ENCODE measurements at places on chromosomes 5 and 9. TPM values are rescaled to one million over a fixed set of nuclear protein-coding genes. Genes with fewer than 3 reads are reported as not detected.

GRCh38 chr5:174413567-174414314, 310.6 kb upstream of the MSX2 start:
- peak; percentile 45 for DNase-seq

DNA sequence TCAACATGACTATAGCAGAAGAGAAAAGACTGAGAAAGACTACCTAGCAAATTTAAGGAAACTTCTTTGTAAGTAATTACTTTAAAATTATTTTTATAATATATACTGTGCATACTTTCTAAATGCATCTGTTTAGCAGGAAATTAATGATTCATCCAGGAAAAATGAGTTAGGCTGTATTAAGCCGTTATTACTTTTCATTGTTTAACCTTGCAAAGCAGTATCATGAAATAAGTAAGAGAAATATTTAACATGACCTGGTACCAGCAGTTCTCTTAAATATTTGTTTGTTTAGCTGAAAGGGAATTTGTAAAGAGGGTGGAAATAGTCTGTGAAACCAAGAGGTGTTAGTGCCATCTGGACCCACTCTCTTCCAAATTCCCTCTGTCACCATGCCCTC, 175.0 kb downstream of the GNAQ start:
- DNase-seq = no peak

DNA sequence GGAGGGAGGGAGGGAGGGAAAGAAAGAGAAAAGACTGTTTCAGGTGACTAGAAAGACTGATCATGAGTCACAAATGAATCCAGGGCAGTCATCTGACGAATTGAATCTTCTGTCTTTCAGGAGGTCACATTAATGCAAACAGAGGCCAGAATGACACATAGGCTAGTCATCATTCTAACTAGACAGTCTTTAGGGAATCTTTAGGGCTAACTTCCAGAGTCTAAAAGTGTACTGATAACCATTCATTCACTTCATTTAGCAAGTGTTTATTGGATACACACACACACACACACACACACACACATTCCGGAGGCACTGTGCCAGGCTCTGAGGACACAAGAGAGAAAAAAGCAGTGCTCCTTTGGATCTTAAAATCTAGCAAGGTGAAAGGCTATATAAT, 156.7 kb downstream of the EBF1 start:
- DNase-seq = peak; percentile 84

DNA sequence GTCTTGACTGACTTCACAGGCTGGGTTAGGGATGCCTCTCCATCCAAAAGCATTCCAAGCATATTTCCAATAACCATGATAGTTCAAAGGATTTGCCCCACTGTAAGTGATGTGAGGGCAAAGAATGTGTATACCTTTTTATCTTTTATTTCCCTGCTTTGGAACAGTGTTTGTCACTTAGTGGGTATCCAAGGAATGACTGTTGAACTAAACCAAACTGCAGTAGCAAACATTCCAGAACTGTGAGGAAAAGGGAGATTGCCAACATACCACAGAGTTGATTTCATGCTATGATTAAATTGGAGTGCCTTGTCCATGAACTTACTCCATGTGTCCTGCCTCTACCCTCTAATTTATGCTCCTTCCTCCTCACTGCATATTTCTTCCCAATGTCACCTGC, 400.0 kb downstream of the KIAA0825 start:
- no peak for DNase-seq

DNA sequence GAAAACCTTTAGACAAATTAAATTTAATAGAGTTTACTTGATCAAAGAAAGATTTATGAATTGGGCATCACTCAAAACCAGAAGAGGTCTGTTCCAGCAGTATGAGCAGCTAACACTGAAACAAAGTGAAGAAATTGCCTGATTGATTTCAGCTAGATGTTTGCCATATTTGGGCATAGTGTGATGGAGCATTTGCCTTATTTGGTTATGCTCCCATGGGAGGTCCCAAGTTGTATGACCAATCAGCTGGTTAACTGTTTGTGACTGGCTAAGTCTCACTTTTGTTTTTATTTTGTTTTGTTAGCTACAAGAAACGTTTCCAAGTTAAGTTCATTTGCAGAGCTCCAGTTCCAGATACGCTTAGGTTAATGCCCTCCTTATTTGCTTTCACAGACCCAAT, 53.3 kb upstream of the LMNB1 start:
- no peak for DNase-seq

DNA sequence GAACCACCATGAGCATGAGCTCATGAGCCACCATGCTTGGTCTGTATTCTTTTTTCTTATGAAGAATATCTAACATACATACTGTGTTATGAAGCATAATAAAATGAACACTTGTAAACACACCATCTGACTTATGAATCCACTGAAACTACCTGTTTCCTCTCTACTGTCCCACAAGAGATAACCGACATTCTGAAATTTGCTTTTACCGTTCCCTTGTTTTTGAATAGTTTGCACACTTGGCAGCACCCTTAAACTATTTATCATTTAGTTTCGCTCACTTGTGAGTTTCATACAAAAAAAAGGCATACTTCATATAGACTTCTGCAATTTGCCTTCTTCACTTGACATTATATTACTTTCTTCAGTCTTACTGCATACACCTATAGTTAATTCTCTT, 8.9 kb downstream of the LARS1 start:
- no peak for DNase-seq

DNA sequence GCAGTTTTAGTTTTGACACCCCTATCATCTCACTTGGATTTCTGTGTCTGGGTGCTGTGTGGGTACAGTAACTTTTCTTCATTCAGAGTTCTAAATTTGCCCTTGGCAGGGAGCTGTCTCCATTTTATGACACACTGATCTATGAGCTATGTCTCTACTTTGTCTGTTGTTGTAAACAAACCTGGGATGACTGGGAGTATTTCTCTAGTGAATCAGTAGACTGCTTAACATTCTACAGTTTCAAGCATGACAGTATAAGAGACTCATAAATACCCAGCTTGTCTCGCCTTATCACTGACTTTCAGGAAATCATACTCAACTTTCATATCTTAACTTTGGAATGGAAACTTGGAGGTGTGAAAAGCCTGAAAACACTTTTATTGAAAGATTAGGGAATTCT, 212.1 kb upstream of the NUDT12 start:
- no peak for DNase-seq

GRCh38 chr9:134539586-134540194, 101.9 kb upstream of the COL5A1 start:
- DNase-seq = no peak

DNA sequence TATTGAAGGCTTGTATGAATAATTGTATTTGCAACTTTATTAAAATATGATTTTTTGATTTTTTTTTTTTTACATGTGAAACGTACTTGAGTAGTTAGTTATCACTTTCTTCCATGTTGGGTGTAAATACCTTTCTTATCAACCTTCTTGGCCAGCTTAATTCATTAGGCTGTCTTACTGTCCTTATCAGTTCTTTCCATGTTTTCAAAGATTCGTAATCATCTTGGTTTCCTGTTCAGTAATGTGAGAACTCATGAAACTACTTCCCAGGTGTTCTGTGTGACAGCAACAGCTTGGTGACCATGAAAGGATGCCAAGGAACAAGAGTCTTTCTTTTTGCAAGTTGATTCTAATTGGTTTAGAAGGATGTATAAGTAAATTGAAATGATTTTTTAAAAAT, 100.0 kb downstream of the ADGRV1 start:
- DNase-seq = no peak

DNA sequence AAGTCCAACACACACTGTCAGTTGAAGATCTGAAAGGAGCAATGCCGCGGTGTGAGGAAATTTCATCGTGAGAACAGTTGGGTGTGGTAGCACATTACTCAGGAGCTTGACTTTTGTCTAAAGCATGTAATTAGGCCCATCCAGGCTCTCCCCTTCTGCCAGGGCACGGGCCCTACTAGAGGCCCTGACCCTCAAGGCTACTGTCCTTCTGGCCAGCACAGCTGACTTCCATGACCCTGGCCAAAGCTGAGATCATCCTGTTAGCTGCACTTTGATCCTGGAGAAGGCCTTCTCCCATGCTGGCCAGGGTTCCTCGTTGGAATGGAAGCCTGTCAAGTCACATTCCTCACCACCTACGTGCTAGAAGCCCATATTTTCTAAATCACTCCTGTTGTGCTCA, 77.8 kb upstream of the SLC1A3 start:
- no peak for DNase-seq

DNA sequence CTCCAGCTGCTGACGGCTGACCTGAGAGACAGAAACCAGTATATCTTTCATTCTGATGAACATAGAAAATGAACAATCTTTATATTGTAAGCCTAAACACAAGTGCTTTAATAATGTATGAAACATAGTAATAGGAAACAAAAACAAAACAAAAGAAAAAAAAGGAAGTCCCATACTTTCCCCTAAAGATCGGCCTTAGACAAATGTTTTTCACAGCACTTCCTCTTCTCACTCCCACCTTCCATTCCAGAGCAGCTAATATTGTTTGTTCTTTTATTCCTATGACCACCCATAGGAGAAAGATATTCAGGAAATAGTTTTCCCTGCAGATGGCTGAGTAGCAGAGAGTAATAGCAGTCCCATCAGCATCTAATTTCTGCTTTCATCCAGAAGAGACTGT, 194.4 kb upstream of the SLC27A6 start:
- DNase-seq = no peak

GRCh38 chr9:134260801-134261200, 65.5 kb upstream of the RXRA start:
- DNase-seq = no peak

DNA sequence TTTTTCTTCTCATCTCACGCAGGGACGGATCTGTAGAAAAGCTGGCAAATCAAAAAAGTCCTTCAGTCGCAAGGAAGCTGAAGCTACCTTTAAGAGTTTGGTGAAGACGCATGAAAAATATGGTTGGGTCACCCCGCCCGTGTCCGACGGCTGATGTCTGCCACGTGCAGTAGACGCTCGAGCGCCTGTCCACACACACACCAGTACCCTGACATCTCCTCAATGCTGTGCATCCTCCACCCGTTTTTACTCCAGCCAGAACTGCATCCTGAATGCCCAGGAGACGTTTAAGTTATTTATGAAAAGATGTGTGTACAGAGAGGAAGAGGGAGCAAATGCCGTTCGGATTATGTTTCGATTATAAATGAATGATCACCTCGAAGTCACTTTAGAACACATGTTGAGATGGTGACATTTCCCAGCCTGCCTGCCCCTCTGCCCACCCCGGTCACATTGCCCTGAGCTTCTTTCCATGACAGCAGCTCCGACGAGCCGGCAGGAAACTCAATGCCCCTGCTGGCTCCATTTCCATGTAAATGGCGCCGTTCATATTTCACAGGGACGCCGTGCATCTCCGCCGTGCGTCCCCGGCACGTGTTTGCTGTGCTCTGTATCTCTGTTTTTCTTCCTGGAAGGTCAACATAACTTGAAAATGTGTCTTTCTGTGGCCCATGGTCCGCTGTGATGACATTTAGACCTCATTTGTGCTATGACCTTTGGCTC, 42.7 kb downstream of the UBE2QL1 start:
- DNase-seq = no peak

DNA sequence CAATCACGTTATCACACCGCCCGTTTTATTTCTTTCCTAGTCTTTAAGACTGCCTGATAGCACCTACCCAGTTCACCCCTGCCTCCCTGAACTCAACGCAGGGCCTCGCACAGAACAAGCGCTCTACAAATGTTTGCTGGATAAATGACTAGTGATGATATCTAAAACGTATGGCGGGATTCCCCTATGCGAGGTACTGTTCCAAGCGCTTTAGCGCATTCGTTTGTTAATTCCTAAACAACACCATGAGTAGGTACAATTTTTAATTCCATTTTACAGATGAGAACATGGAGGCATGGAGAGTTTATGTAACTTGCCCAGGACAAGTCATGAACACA, 6.6 kb downstream of the POU4F3 start:
- no peak for DNase-seq

- DNase-seq = no peak
These were observed 115.7 kb downstream of the TRIO start for GRCh38 chr5:14258840-14259239.

MRPL22 gene
- 58.1 TPM for total RNA-seq

PCDHAC1 gene
- 1.1 TPM for total RNA-seq

NDUFA8 gene
- total RNA-seq = 46.6 TPM

CNOT6 gene
- total RNA-seq = 21.5 TPM

BTNL8 gene
- 0.32 TPM for total RNA-seq

PCDH1 gene
- total RNA-seq = 3.3 TPM

PLGRKT gene
- total RNA-seq = 53.0 TPM

OR1J2 gene
- not detected for total RNA-seq

SOX30 gene
- not detected for total RNA-seq

ADAMTS16 gene
- not detected for total RNA-seq

TAF11L5 gene
- not detected for total RNA-seq
